ENCODE measurements at places on chromosomes 6 and 20.

- H3K27ac ChIP-seq, result no peak overlapping the region
- peaks cover 100% of the 10 kb centered on the region for H3K27me3 ChIP-seq
- H3K4me3 ChIP-seq, result no peak overlapping the region
- H3K4me1 ChIP-seq, result no peaks in the 10 kb centered on the region
Measured at GRCh38 chr20:62702895-62703852, 5.5 kb upstream of the NTSR1 start.

GRCh38 chr6:156659822-156660198, 117.4 kb upstream of the ARID1B start:
- H3K27ac ChIP-seq, result no peak overlapping the region
- H3K4me1 ChIP-seq, result no peaks in the 10 kb centered on the region
- DNase-seq, result no peak
- H3K4me3 ChIP-seq, result no peak overlapping the region
- no peaks in the 10 kb centered on the region for H3K27me3 ChIP-seq

- H3K4me1 ChIP-seq, result no peaks in the 10 kb centered on the region
- H3K27ac ChIP-seq, result no peak overlapping the region
- H3K36me3 ChIP-seq, result no peaks in the 10 kb centered on the region
- H3K4me3 ChIP-seq, result no peak overlapping the region
- DNase-seq, result no peak
Measured at GRCh38 chr6:17211101-17211500, 70.1 kb upstream of the RBM24 start.

- peaks cover 56% of the 10 kb centered on the region for H3K4me1 ChIP-seq
- no peaks in the 10 kb centered on the region for H3K27me3 ChIP-seq
- H3K36me3 ChIP-seq, result no peaks in the 10 kb centered on the region
- peak; percentile 37 for DNase-seq
- H3K27ac ChIP-seq, result no peak overlapping the region
Measured at GRCh38 chr6:132969196-132969595, 154.8 kb downstream of the RPS12 start.

All from MM.1S (cell line).